ENCODE measurements at places on chromosomes 11 and 22.

GRCh38 chr11:104908186-104908531, 9.9 kb upstream of the CASP12 start:
- DNase-seq: no peak

GRCh38 chr11:120236169-120237107, 3.5 kb upstream of the POU2F3 start:
- no peak for DNase-seq

DNA sequence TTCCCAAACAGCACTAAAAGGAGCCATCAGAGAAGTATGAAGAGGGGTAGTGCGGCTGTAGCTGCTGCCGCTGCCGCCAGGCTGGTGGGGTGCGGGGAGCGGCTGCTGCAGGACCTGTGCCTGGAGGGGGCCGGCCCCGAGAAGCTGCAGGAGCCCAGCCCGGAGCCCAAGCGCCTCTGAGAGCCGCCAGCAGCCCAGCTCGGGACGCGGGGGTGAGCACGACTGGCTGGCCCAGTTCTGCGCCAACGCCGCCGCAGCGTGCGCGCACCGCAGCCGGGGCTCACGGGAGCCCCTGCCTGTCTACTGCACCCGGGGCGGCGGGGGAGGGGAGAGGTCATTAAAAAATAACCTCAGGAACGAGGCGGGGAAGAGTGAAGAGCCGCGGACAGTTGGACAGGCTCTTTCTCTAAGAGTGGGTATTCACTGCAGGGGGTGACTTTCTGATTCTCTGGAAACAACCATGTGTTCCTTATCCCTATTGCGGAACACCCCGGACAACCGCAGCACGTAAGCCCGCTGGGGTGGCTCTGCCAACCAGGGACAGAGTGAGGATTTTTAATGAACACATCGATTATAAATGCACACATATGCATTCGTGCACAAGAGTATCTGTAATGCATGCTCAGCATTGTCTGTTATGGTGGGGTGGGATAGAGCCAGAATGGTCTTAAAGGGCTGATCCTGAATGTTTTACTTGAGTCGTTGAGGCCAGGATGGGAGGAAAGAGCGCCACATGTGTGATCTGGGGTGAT, 453 bp downstream of the GAS2 start:
- DNase-seq: peak; percentile 38

DNA sequence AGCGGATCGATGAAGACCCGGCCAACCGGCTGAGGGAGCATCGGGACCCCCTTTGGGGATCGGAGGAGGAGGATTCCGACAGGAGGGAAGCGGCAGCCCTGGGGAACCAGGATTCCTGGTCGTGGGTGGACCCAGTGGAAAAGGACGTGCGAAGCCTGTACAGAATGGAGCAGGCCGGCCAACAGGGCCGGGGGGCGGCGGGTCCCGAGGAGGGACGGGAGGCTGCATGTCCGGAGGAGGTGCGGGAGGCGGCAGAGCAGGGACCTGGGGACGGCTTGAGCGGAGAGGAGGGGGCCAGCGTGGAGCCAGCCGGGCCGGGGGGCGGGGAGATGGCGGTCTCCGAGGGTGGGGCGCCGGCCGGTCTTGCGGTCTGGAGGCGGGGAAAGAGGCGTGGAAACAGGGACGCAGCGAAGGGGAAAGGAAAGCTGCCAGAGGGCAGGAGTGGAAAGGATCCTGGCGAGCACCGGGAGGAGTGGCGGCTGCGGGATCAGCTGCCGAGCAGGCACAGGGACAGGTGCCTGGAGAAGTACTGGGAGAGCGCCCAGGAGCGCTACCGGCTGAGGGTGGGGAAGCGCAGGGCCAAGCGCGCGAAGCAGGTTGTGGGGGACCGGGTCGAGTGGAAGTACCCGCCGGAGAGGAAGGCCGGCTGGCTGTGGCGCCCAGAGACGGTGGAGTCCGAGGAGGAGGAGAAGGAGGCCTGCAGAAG, at the start of gene ANO5:
ANO5 (plus strand) TSS at position 444 of the 706 bp plus-strand sequence. CDS start 408 bp downstream, outside the sequence.
- peak; percentile 23 for DNase-seq

DNA sequence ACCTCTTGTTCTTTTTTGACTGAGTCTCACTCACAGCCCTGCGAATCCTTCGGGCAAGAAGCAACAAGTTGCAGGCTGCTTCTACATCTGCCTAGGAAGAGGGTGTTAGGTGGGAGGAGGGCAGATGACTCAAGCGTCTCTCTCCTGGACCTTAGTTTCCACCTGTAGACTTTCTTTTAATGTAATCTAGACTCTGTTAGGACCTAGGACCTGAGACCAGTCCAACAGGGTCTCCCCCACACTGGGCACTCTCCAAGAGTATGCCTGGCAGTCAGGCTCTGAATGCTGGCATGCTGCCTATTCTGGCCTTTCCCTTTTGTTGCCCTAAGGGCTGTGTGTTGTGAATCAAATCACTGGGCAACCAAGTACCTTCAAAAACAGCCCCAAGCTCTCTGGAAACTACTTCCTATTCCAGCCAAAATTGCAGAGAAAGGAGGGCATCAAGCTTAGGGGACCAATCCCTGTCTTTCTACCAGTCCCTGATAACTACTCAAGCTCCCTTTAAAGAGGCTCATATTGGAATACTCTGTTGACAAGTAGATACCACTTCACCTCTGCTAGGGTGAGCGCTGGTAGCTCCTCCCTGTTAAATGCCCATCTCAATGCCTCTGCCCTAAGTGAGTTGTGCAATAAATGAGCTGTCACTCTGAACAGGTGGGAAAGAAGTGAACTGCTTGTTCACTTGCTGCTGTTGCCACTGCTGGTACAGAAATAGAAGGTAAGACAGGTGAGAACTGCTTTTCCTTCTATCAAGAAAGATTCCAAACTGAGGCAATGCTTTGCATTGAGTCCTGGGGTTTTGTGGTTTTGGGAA, at the start of gene BBOX1:
BBOX1 (plus strand) TSS at position 514 of the 814 bp plus-strand sequence. CDS start 14,616 bp downstream, outside the sequence.
- no peak for DNase-seq

DNA sequence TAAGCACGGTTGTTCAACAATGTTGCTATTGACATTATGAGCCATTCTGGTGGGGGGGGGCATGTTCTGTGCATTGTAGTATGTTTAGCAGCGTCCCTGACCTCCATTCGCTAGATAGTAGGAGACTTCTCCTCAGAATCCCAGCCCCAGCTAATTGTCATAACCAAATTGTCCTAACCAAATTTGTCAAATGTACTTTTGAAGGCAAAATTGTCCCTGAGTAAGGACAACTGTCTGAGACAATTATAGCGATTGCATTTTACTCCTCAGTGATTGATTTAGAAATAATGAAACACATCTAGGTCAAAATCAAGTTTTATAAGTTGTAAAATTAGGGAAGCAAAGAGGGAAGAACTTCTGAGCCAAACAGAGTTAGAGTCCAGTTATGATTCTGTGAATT, 541.8 kb upstream of the CHORDC1 start:
- no peak for DNase-seq

GRCh38 chr11:114036958-114037357, 22.6 kb upstream of the ZBTB16 start:
- no peak for DNase-seq

GRCh38 chr11:67776852-67777520, 102.6 kb upstream of the ALDH3B2 start:
- no peak for DNase-seq

- no peak for DNase-seq
Observed at GRCh38 chr22:49292909-49293308, 534.8 kb downstream of the BRD1 start.
